ENCODE measurements at places on chromosomes 13 and 19.

DNA sequence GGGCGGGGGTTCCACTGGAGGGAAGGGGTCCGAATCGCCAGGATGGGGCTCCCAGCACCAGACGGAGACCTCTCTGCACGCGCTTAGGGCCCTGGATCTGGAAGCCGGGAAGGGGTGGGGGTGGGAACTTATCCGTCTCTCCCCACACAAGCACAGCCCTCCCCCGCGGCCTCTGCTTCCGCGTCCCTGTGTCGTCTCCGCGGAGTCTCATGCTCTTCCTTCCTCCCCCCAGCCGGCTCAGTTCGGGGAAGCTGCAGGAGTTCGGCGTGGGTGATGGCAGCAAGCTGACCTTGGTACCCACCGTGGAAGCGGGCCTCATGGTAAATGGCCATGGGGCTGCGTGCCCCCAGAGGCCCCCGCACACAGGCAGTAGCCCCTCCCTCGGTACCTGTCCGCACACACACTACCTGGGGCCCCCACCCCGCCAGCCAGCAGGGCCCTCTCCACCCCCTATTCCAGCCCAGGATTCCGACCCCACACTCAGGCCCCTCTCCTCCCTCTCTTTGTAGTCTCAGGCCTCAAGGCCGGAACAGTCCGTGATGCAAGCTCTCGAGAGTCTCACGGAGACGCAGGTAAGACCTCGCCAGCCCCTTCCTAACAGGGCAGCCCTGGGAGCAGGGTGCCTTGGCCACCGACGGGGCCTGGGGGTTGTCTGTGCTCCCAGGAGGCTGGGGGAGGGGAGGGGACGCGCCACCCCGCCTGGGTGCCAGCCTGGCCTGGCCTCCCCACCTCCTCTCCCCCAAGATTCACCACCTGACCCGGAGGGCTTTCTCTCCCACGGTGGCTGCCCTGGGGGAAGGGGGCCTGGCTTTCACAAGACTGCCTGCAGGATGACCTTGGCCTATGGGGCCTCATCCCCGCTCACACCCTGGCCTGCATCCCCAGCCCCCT is 3.2 kb downstream of the MIDN start:
- DNase-seq = peak; percentile 52

DNA sequence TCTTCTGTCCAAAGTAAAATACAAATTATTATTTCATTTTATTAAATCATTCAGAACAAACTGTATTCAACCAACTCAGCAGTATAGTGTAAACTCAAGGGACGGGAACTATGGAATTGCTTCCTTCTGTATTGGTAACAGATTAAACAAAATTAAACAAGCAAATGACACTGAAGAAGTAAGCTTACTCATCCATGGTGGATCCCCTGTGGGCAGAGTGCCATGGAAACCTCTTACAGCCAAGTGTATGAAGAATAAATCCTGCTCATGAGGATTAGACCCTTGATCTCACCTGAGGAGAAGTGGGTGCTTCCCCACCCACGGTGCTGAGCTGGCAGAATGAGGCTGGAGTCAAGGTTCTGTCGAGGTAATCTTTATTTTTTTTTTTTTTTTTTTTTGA is 18.0 kb upstream of the RFXAP start:
- DNase-seq = no peak

- no peak for DNase-seq
Observed at GRCh38 chr13:67221630-67222226, 8.4 kb downstream of the PCDH9 start.

DNA sequence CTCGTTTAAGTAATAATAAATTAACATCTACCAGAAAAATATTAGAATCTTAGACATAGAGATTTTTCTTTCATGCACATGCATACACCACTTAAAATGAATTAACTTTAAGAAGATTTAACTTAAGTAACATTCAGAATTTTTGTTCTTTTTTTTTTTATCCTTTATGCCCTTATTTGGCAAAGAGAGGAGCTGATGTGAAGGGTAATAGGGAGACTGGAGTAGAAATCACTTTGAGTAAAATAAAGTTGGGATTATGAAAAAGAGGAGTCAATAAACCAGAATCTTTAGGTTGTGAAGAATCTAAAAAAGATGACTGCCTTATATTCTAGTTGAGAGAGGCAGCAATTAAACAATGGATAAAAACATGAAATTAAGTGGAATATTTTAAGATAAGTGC is 18.8 kb upstream of the MIR17HG start:
- no peak for DNase-seq

GRCh38 chr19:34228347-34228746 is 26.0 kb upstream of the GARRE1 start:
- no peak for DNase-seq

DNA sequence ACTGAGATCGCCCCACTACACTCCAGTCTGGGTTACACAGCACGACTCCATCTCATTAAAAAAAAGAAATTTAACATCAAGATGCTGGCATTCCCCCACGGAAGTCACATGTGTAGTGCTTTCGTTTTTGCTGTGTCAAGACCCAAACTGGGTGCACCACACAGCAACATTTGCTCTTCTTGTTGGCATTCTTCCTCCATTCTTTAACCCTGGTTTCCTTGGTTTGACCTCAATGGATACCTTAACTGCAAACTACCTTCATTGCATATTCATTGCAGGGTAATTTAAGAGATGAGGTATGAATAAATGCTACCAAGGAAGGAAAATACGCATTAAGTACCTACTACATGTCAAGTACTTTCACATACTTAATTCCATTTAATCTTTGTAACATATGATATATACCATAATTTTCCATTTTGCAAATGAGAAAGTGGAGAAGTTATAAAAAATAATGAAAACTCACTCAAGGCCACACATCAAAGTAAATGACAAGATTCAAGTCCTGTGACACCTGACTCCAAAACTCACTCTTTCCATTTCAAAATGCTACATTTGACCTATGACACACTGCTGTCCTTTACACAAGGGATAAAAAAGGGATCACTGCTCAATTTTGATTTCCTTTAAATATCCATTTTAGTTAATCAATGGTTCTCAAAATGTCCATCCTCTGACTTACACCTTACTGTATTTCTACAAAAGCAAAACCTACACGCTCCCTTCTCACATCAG is 59.2 kb downstream of the STK24 start:
- no peak for DNase-seq

DNA sequence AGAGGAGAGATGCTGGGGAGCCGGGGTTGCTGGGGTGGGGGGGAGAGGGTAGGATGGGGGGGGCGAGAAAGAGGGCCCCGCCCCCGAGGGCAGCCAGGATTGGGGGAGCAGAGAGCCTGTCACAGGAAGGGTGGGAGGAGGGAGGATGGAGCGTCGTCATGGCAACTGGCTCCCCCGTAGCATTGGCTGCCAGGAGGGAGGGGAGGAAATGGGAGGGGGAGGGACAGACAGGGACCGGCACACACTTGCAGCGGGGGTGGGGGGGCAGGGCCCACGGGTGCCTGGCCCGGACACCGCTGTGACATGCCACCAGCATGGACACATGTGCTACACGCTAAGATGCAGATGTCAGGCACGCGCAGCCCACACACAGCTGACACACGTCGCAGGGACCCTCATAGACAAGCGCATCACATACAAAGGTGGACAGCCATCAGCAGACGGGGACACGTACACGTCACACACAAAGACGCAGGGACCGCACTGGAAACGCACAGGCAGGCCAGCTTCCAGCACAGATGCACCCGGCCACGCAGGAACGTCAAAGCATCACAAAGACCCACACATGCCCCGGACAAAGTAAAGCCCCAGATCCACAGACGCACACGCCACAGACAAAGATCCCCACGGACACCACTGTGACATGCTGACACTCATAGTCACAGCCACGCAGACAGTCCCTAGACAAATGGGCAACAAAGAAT is at the start of gene LMTK3:
LMTK3 (minus strand) TSS at position 36 of the 704 bp plus-strand sequence. CDS start 259 bp downstream, outside the sequence.
- DNase-seq = peak; percentile 82

DNA sequence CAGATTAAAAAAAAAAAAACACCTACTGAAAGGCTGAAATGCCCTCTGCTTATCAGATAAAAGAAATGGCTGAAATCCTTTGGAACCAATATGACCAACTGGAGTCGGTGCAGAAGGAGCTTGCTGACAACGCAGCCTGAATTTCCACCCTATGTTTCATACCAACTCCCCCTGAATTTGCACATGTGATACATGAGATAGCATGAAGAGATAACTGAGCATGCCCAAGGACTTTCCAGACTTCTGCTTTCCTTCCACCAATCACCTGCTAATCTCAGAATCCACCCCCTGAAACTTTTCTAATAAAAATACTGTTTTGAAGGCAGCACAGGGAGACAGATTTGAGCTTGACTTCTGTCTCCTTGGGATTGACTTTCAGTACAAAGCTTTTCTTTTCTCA is 32.2 kb upstream of the WDFY2 start:
- DNase-seq = no peak

Data from T-cell (primary cell).